Activated CD4-positive, alpha-beta T cell treated with anti-CD3 and anti-CD28 coated beads for 36 hours (primary cell): ENCODE measurements at places on chromosomes 13 and 19. TPM values are rescaled to one million over a fixed set of nuclear protein-coding genes. Genes with fewer than 3 reads are reported as not detected.
A peak's percentile ranks its signal among the peaks of the same experiment; 100 is the strongest.

DNA sequence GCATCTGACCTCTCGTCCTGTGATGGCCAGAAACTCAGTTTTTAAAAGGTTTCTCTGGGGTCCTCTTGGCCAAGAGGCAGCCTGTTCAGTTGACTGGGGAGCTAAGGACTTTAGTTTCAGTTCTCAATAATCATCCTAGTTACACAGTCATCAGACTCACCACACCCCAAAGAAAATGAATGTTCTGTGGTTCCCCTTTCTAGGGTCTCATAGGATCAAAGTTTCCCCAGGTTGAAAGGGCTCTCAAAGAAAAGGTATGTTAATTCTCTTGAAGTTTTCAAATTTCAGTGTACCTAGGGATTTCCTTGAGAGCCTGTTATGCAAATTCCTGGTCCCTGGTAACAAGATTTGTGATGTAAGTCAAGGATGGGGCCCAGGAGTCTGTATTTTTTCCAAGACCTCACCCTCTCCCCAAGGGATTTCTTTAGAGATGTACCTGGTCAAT is 94.9 kb downstream of the FAM216B start:
- peak; percentile 6 for DNase-seq

The MEIOSIN gene
- total RNA-seq: not detected

DNA sequence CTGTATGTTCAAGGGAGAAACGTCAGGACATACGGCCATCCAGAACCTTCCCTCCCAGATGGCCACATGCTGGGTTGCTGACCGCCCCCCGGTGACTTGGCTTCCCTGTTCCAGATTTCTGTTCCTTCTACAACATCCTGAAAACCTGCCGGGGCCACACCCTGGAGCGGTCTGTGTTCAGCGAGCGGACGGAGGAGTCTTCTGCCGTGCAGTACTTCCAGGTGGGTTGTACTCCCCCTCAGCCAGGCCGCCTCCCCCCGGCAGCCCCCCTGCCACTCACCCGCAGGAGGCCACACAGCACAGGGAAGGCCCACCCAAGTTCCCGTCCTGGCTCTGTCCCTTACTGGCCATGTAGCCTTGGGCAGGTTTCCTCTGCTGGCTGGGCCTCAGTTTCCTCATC is 20.5 kb downstream of the YIPF2 start:
- DNase-seq: no peak

The SERPINE3 gene
- total RNA-seq: not detected
